Fibroblast of upper back skin (primary cell): ENCODE measurements at places on chromosomes 4 and X.

GRCh38 chrX:143296521-143296920 is 220.8 kb downstream of the SPANXN3 start:
- DNase-seq, result no peak

- DNase-seq, result no peak
Observed at GRCh38 chrX:33892670-33893069, 239.4 kb downstream of the FAM47A start.

DNA sequence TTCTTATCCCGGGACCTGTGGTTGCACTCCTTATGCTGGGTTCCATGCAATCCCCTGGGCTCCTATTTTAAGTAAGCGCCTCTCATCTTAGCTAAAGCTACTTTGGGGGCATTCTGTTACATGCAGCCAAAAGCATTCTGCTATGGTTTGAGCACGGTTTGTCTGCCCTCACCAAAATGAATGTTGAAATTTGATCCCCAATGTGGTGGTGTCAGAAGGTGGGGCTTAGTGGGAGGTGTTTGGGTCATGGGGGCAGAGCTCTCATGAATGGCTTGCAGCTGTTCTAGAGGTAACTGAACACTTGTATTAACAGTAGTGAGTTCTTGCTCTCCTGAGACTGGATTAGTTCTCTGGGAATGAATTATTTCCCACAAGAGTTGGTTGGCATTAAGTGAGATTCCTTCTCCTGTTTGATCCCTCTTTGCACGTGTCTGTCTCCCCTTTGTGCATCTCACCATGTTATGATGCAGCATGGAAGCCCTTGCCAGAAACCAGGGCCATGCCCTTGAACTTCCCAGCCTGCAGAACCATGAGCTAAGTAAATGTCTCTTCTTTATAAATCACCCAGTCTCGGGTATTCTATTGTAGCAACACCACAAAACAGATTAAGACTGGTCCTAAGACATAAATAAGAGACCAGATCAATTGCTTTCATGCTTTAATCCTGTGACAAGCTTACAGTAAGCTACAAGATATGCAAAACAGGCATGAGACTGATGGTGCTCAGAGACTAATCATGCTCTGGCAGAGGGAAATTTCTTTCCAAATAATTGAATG is 141.8 kb downstream of the TSPAN5 start:
- peak; percentile 66 for DNase-seq

DNA sequence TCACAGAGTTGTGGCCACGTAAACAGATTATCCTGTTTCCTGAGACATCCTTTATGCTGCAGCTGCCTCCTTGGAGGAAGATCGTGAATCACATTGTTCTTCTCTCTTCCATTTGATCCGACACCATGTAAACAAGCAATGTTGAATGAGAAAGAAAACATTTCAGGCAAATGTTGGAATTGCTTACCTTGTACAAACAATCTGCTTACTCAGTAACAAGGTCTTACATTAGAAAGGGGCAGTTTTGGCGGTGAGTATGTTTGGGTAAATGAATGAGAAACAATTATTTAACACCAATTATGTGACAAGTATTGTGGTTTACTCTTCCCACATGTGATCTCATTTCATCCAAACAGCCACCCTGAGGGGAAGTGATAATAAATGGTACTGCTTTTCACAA is 637.8 kb downstream of the RAB28 start:
- no peak for DNase-seq

DNA sequence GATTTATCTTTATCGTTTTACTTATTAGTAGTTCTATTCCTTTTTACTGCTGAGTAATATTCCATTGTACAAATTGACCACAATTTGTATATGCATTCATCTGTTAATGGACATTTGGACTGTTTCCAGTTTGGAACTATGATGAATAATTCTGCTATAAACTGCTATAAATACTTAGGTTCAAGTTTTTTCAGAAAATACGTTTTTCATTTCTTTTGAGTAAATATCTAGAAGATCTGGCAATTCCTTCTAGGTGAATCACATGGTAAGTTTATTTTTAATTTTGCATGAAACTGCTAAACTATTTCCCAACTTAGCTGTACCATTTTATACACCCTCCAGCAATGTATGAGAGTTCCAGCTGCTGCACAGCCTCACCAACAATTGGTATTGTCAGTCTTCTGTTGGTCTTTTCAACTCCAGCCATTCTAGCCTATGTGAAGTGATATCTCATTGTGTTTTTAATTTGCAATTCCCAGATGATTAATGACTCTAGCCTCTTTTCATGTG is 22.2 kb downstream of the LIN54 start:
- DNase-seq, result peak; percentile 86
